Suppressor macrophage treated with lipopolysaccharide for 4 hours (primary cell): ENCODE measurements at places on chromosomes 2 and 18.

DNA sequence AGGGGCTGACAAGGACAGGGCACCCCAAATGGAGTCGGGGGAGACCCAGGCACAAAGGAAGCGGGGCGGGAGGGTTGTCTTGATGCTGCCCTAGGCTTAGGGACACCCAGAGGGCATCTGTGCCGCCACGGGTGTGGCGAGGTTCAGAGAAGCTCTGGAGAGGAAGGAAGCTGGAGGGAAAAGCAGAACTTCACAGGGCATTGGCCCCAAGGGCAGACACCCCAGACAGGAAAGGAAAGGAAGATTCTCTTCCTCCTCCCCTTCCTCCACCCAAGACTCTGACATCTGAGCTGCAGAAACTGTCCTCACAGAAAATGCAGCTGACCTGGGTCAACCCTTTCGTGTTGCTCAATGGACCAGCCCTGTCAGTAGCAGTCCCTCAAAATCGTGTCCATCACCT, 25.6 kb downstream of the DNMT3A start:
- DNase-seq = peak; percentile 82

DNA sequence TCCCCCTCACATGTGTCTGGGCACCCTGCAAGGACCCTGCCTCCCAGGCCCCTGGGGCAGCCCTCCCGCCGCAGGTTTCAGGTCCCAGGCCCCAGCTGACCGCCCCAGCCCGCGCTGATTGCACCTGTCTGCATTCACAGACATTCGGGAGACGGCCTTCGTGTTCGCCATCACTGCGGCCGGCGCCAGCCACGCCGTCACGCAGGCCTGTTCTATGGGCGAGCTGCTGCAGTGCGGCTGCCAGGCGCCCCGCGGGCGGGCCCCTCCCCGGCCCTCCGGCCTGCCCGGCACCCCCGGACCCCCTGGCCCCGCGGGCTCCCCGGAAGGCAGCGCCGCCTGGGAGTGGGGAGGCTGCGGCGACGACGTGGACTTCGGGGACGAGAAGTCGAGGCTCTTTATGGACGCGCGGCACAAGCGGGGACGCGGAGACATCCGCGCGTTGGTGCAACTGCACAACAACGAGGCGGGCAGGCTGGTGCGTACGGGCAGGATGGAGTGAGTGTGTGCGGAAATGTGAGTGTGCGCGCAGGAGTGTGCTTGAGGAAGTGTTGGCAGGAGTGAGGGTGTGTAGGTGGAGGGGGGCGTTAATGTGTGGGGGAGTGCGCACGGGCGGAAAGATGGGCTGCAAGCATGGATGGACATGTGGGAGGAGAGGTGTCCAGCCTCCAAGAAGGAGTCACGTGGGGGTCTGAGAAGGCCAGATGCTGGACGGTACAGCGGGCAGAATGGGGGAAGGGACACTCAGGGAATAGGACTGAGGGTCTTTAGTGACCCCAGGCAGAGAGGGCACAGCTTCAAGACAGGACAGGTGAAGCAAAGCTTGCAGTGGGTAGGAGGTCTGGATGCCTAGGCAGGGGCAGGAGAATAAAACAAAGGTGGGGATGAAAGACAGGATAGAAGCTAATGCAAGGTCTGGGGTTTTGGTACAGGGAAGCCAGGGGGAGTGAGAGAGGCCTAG, 9.0 kb upstream of the WNT10A start:
- no peak for DNase-seq

GRCh38 chr2:146591908-146592307, 1252.9 kb upstream of the ACVR2A start:
- DNase-seq = no peak

DNA sequence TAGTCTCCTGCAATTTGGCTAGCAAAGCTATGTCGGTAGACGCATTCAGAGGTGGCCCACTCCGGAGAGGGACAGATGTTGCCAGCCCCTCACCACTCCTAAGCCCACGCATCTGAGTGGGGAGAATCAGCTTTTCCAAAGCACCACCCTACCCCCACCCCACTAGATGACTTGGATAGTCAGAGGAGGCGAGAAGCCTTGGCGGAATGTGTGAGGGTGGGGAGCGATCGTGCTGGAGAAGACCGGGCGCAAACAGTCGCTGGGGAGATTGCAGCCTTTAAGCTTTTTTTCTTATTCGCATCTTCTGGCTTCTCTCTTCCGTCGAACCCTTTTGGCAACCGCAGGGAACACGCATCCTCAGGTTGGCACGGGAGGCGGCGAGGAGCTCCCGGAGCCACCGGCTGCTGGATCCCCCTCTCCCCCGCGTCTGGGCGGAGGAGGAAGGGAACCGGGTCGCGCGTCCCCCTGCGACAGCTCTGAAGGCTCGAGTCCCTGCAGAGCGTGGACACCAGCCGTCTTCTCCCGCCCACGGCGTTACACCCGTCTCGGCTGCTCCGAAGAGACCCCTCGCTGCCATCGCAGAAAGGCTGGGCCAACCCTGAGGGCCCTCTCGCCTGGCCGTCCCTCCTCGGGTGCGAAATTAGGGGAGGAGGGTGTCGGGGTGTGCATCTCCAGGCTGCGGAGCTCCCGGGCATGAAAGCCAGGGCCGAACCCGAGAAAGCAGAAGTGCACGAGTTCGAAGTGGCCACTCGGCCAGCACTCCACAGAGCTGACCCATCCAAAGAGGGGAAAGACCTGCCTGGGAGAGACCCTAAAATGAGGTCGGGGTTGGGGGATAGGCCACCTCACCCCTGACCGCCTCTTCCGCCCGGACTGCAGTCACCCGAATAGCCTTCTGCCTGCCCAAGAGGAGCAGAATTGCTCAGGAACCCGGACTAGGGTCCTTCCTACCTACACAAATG, 12.2 kb downstream of the EVX2 start:
- no peak for DNase-seq

DNA sequence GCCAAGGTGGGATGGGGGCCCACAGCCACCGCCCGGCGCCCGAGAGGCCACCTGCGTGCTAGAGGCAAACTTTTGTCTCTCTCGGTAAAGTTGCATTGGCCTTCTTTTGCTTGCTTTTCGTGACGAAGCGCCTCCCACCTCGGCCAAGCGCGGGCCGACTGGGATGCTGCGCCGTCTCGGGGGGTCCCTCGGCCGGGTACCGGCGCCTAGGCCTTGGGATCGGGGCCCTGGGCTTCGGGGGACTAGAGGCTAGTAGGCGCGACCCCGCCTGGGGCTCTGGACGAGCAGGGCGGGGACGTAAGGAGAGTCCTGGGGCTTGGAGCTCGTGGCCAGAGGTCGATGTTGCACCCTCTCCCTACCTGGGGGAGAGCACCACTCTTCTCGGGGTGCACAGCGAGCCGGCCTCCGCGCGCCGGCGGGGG, 545 bp downstream of the GLI2 start:
- DNase-seq = no peak

DNA sequence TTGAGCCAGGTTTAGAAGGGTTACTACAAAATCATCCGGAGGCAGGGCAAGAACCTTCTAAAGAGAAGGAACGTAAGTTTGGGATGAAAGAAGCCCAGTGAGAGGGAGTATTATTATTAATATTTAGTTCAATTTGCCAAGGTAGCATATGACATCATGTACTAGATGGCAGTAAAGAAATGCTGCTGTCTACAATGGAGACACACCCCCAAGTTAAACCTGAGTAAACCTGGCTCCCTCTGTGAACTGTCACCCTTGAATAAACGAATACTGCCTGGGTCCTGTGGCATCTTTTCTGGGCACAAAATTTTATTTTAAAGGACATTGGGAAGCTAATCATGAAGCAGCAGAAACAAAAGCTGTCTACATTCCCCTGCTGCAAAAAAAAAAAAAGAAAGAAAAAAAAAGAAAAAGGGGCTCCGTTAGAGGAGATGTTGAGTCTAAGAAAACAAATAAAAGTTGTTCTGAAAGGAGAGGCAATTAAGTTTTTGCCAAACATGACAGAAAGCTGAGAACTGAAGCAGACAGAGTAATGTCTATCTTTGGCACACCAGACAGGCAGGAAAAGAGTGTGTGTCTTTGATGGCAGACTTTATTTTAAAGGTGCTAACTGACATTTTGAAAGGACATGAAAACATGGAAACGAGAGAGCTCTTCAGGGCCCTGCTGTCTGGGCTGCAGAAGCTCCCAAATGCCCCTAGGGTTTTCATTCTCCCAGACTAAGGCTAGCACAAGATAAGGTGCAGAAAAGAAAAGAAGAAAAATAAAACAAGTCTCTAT, 557.7 kb upstream of the CHAC2 start:
- DNase-seq = no peak

- no peak for DNase-seq
Observed at GRCh38 chr18:77254711-77255405, 5.2 kb downstream of the GALR1 start.

GRCh38 chr18:26832302-26832701, 33.2 kb downstream of the AQP4 start:
- no peak for DNase-seq

- no peak for DNase-seq
Observed at GRCh38 chr2:189393440-189394111, 47.7 kb upstream of the WDR75 start.

GRCh38 chr18:48709371-48710062, 170.7 kb downstream of the CTIF start:
- DNase-seq = no peak

- DNase-seq = no peak
Observed at GRCh38 chr2:68411397-68412126, 46.5 kb downstream of the PLEK start.

GRCh38 chr18:79382681-79383387, 12.9 kb upstream of the NFATC1 start:
- DNase-seq = no peak

- no peak for DNase-seq
Observed at GRCh38 chr2:5609201-5609600, 83.0 kb upstream of the SOX11 start.

- DNase-seq = peak; percentile 72
Observed at GRCh38 chr2:215717501-215718381, 281.9 kb upstream of the FN1 start.

- peak; percentile 45 for DNase-seq
Observed at GRCh38 chr18:76265497-76266235, 229.4 kb downstream of the ZNF516 start.
